Vagina (tissue), 2 donors: ENCODE measurements at places on chromosomes 5 and 9. TPM values are rescaled to one million over a fixed set of nuclear protein-coding genes. Genes with fewer than 3 reads are reported as not detected.

DNA sequence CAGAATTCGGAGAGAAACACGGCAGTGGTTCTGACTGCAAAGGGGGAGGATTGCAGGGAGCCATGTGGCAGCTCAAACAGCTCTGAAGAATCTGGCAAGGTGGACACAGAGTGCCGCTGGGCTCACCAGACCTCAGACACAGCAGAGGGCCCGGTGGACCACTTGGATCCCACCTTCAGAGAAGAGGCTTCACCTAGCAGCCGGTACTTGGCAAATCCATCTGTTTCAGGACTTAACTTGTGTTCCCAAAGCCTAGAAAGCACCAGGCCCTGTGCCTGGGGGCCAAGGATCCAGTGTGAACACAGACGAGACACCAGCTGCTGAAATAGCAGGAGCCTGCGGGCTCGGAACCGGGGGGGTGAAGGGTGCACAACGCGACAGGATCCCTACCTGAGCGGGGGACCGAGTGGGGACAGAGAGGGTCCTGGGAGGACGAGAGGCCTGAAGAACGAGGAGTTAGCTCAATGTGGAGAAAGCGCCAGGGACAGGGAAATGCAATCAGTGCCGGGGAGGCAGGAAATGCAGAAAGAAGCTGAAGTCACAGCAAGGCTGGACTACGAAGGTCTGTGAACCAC lies 44.6 kb downstream of the BTNL9 start:
- H3K27me3 ChIP-seq = no peaks in the 10 kb centered on the region
- H3K27ac ChIP-seq = no peak overlapping the region
- DNase-seq = peak; percentile 93
- H3K4me1 ChIP-seq = no peaks in the 10 kb centered on the region

DNA sequence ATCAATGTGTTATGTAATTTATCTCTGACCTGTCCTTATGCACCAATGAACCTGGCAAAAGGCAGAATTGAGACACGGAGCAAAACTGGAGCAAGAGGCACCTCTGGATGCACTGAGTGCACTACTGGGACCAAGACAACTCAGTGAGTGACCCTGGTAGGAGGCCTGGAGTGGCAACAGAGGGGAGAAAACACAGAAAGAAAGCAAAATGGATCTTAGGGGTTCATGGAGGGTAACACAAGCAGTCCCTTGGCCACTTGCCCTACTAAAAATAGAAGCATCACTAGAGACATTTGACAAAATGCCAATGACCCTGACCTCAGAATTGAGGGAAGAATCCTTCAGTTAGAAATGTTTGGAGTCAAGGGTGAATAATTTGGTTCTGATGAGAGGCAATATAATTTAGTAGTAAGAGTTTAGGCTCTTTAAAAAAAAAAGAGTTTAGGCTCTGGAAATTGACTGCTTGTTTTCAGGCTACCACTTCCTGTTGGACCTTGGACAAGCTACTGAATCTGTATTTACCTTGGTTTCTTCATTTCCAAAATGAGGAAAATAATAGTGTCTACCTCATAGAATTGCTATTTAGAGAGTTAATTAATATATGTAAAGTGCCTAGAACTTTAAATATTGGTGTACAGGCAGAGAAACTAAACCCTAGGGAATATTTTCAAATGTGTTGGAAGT lies 234.9 kb upstream of the TARS1 start:
- H3K27me3 ChIP-seq = no peaks in the 10 kb centered on the region
- no peak for DNase-seq
- H3K4me1 ChIP-seq = no peaks in the 10 kb centered on the region
- H3K36me3 ChIP-seq = no peaks in the 10 kb centered on the region
- H3K4me3 ChIP-seq = no peak overlapping the region
- no peak overlapping the region for H3K27ac ChIP-seq

The GPR150 gene
- 1.7 TPM for total RNA-seq

DNA sequence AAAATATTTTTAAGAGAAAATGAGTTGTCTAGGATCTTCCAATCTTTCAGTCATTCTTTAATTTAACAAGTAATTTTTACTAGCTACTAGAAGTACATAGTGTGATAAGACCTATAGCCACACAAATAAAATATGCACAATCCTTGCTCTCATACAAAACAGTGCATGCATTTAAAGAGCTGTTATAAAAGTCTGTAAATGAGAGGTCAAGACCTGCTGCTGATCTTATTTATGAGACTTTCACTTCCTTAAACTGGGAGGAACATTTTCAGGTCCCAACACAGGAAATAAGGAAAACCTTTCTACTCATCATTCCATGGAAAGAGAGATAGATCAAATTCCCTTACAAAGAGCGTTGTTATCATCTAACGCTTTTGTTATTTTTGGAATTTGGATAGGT lies 54.2 kb upstream of the PAM start:
- H3K27me3 ChIP-seq = no peaks in the 10 kb centered on the region
- H3K36me3 ChIP-seq = no peaks in the 10 kb centered on the region
- no peaks in the 10 kb centered on the region for H3K4me1 ChIP-seq
- no peak for DNase-seq

DNA sequence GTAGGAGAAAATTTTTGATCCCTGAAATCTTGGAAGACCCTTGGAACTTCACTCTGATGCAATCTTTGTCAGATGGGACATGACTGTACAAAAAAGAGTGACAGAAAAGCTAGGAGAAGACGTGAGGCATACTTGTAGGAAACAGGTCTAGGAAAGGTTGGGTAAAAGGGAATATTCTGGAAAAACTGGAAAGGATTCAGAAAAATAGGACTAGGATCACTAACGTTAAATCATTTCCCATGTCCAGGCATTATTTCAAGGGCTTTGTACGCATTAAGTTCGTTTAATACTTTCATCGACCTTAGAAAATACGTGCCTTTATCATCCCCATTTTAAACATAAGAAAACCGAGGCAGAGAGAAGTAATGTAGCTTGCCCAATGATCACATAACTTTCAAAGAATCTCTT lies 2.9 kb downstream of the ALDH1A1 start:
- H3K27ac ChIP-seq = peak overlapping the region; percentile 75
- H3K27me3 ChIP-seq = no peaks in the 10 kb centered on the region
- no peak for DNase-seq
- H3K4me3 ChIP-seq = peak overlapping the region; percentile 43
- H3K36me3 ChIP-seq = no peaks in the 10 kb centered on the region

The SNCAIP gene
- total RNA-seq = 11.3 TPM
